ENCODE measurements at places on chromosomes 5 and 9.

DNA sequence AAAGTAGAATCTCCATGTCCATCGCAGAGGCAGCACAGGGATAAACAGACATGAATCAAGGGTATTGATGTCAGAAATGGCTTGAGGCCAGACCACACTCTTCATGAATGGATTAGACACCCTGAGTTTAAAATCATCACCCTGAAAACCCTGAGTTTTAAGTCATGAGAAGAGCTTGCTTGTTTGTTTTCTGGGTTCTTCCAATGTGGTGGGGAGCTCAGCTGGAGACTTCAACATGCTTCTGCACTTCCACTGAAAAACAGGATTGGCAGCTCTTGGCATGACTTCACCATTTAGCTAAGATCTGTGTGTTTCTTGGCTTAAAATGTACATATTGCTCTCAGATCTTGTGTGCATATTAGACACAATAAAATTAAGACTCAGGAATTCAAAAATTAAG lies 9.8 kb downstream of the GCNT4 start:
- no peak for DNase-seq

DNA sequence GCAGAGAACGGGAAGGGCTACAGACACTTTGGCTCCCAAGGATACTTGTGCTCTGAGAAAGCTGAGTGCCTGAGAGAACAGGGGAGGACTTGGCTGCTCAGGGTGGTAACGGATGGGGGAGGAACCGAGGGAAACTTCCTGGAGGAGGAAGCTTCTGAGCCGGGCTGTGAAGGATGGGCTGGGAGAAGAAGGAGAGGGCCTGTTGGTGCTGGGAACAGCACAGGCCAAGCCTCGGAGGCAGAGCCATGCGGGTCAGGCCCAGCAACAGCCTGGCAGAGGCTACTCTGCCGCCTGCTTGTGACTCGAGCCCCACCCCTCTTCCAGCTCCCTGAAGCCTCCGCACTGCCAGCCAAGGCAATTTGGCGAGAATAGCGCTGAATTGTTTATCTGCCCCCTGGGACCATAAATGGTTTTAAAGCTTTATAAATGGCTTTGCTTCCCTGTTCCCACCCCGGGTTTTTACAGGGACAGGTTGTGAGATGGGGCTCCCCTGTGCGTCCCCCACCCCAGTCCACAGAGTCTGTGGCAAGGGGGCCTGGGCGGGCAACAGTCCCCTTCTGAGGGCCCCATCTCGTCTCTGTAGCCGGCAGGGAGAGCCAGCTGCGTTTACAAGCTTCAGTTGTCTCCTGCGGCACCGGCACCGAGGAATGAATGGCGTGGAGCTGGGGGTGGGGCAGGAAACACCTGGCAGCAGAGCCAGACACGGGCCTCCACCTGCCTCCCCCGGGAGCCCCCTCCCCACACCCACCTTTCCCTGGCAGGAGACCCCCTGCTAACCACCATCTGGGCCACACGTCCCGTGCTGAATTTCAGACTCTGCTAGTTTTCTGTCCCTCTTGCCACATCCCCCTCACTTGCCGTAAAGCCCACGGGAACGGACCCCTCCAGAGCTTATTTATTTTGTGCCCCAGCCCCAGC lies 24.4 kb downstream of the FAM163B start:
- DNase-seq: no peak

DNA sequence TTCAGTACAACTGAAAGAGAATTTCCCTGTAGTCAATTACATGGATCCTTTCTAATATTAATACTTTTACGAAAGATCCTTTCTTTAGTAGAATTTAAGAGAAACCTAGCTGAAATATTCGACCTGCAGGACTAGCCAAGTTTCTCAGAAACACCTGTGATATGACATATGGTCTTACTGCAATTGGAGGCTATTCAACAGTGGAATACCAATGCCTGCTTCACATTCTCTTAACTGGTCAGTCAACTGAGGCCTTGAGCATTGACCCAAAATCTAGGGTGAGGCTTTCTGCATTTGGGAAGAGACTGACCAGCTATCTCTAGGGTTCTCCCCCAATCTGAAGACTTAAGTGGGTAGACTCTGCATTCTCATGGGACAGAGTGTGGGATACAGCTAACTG lies 12.3 kb downstream of the UBE2QL1 start:
- no peak for DNase-seq

- DNase-seq: no peak
These were observed 13.0 kb downstream of the SMIM3 start for GRCh38 chr5:150791536-150791935.

DNA sequence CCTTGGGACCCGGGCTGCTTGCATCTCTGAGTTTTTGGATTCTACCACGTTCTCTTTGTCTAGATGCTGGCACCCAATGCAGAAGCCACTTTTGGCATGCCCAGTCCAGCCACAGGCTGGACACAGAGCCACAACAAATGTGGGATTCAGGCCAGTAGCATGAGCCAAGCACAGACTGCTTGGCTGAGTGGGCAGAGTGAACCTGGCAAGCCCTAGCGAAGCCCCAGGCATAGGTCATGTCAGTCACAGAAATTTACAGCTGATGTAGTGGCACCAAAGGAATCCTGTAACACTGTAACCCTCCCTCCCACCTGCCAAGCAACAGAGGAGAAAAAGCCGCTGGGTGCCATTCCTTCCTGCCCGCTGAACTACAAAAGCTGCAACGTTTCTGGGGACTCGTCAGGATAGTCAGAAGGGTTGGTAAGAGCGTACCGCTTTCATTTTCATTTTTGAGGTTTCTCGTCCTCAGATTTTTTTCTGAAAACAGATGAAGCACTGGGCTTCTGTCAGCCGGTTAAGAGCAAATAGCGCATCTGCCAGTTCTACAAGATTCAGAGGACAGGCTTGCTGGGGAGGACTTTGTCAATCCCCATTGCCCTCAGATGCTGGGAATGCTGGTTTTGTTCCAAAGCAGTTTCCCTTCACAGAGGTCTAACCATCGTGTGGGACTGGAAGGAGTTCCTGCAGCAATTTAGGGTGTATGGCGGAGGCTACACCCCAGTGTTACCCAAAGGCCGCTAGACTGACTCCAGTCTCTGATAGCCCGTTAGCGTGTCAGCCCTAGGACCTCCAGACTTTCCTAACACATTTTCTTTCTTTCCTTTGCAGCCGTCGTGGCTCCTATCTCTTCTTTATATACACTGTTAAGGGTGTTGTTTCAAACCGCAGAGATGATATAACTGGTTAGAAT lies 399.0 kb downstream of the HTR1A start:
- no peak for DNase-seq

DNA sequence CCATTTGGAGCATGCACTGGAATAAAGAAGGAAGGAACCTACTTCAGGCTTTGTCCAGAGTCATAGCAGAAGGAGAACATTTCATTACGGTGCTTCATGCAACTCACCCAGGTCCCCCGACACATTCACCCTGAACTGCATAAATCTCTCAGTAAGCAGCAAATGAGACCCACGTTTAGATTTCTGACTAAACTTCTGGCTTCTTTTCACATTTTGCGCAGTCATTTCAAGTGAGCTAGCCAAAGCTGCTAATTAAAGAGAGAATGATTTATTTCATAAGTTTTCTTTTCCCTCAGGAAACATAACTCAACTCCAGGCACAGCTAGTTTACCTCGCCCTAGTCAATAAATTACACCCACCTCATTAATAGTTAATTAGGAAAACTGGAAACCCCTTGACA lies 88.6 kb upstream of the GAS1 start:
- no peak for DNase-seq

DNA sequence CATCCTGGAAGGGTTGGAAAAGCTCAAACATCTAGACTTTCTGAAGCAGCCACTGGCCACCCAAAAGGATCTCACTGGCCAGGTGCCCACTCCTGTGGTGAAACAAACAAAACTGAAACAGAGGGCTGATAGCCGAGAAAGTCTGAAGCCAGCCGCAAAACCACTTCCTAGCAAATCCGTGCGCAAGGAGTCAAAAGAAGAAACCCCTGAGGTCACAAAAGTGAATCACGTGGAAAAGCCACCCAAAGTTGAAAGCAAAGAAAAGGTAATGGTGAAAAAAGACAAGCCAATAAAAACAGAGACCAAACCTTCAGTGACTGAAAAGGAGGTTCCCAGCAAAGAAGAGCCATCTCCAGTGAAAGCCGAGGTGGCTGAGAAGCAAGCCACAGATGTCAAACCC lies 87.6 kb downstream of the MAP1B start:
- no peak for DNase-seq

DNA sequence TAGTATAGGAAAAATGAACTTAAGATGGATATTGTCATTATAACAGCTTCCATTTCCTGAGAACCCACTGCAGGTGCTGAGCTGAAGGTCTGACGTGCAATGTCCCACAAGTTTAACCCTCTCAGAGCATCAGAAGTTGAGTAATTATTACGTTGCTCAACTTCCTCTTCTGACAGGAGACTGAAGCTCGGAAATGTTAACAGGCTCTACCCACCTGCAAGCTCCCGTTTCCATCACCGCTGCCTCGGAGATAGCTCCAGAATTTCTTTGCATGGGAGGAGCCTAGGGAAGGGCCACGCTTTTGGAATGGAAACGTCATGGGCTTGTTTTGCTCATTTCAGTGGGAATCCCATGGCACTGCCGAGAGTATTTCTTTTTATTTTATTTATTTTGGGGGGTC lies 1.0 kb upstream of the NTMT1 start:
- no peak for DNase-seq

DNA sequence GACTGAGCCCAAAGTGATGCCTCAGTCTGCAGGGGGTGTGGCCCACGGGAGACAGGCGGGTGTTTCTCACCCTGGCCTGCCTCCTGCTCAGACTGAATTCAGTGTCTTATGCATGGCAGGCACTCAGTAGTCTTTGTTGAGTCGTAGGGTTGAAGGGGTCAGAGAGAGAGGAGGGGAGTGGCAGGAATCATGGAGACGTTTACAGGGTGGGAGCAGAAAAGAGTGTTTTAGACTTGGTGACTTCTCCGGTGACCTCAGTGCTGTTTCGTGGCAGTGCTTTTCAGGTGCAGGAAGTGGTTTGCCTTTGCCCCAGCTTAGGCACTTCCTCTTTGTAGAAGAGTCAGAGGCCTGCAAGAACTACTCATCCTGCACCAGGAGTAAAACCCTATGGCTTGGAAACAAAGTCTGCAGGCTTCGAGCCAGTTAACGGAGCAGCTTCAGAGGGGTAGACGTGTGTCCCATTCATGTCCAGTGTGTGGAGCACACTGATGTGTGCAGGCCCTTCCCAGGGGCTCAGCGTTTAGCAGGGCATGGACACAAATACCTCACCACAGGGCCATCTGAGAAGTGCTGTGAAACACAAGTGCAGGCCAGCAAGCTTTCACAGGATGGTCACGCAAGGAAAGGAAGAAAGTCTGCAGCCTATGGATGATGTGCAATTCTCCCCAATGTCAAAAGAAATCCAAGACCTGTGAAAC lies 24.5 kb upstream of the SEMA4D start:
- DNase-seq: no peak

GRCh38 chr5:18749763-18750162 lies 1115.5 kb downstream of the TAF11L14 start:
- DNase-seq: no peak

DNA sequence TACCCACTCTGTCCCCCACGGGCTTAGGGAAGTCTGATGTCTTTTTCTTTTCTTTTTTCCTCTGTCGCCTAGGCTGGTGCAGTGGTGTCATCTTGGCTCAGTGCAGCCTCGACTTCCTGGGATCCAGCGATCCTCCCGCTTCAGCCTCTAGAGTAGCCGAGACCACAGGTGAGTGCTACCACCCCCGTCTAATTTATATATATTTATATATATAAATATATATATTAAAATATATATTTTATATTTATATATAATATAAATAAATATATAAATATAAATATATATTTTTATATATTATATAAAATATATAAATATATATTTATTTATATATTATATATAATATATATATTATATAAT lies 3.3 kb upstream of the ANXA2R start:
- DNase-seq: no peak

GRCh38 chr5:149229298-149229937 lies 42.2 kb upstream of the AFAP1L1 start:
- no peak for DNase-seq

DNA sequence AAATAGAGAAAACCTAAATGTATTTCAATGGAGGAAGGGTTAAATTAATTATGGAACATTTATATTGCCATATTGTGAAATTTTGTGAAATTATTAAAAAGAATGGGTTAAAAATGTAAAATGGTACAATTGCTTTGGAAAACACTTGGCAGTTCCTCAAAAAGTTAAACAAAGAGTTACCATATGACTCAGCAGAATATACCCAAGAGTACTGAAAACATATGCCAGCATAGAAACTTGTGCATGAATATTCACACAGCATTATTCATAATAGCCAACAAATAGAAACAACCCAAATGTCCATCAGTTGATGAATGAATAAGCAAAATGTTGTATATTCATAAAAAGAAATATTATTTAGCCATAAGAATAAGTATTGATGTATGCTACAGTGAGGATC lies 181.0 kb upstream of the MAST4 start:
- no peak for DNase-seq
